Activated naive CD4-positive, alpha-beta T cell treated with anti-CD3 and anti-CD28 coated beads, Interleukin-2, amount 10 ng/mL, durations not matched to agents 7 days and 5 days (primary cell): ENCODE measurements at places on chromosomes 5 and 9.
A peak's percentile ranks its signal among the peaks of the same experiment; 100 is the strongest.

DNA sequence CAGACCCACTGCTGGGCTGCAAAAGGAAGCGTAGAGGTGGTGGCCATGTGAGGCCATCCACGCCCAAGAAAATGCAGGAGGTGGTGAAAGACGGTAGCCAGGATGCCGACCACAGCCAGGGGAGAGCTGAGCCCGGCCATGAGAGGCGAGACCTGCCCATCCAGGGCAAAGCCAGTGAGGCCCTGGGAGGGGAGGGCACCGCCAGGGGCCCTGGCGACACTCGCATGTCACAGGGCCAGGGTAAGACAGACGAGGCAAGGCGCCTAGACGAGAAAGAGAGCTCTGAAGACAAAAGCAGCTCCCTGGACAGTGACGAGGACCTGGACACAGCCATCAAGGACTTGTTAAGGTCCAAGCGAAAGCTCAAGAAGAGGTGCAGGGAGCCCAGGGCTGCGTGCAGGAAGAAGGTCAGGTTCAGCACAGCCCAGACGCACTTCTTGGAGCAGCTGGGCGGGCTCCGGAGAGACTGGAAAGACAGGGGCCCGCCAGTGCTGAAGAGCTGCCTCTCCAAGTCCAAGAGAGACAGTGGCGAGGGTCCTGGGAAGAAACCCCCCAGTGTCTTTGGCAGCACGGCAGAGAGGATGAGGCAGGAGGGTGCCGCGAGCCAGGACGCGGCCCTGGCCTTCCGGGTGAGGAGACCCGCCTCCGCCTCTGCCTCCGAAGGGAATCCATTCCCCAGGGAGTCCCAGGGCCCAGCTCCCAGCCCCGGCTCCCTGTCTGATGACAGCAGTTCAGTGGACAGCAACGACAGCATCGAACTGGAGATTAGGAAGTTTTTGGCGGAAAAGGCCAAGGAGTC is 6.9 kb downstream of the PPP1R26 start:
- peak; percentile 17 for DNase-seq

DNA sequence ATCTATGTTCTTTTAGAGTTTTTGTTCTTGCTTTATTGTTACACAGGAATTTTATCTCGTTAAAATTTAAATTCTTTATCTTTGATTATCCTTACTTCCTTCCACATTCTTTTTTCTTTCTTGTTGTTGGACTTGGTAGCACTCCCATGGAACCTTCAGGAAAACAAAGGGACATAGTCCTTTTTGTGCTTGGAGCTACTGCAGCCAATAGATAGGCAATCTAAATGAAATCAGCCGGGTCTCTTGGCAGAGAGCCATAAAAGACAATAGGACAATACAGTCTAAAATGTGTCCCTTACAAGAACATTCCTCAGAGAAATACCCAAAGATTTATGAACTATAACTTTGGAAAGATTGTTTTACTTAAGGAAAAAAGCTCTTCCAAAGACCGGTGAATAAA is 548.1 kb upstream of the C9orf72 start:
- no peak for DNase-seq

- DNase-seq = no peak
Measured at GRCh38 chr5:136012041-136012804, 16.6 kb upstream of the TGFBI start.

- no peak for DNase-seq
Measured at GRCh38 chr9:77947651-77948050, 84.0 kb downstream of the GNAQ start.

GRCh38 chr5:165722401-165722800 is 2217.0 kb downstream of the MAT2B start:
- DNase-seq = no peak

DNA sequence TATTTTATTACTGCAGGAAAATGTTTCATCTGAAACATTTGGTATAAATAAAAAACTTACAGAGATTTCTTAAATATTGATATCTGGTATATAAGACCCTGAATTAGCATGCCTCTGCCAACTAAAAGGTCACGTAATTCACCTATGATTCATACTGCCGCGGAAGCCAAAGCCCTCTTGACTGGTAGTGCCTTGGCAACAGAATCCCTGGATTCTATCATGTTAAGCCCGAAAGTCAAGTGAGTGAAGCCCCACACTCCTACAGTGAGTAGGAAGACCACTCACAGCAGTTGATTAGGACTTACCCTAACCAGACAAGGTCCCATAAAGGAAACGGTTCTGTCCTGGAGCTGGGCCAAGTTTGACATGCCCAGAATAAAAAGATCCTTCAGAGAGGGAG is 175.6 kb upstream of the NREP start:
- DNase-seq = no peak

DNA sequence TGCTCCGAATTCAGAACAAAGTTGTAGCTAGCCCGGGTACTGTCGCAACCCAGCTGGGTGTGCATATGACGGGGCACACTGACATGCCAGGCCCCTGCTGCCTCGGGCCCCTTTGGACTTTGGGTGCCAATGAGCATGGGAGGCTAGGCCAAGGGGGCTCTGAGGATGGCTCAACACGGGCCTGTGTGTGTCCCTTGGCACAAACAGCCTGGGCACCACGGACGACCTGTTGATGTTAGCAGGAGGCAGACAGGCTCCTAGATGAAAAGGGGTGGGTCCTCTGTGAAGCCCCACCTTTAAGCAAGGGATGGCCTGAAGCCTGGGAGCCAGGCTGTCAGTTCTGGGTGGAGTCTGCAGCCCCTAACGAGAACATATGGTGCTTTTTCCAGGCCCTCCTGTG is 1688.2 kb downstream of the EFNA5 start:
- no peak for DNase-seq

DNA sequence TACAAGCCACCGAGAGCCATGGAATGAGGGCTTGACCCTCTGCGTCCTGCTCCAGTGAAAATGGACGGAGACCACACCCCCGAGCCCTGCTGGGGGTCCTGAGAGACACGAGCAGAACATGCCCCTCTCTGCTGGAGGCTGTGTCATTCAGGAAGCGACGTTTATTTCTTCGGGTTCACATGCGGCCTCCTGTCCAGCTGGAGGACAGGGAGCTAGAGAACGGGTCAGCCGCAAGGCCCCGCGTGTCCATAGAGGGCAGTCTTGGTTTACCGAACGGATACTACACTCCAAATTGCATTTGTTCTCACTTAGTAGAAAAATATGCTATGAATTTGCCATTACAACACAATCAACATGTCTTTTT is 36.1 kb downstream of the MRPL36 start:
- peak; percentile 62 for DNase-seq

GRCh38 chr5:132064738-132065331 is 4.4 kb downstream of the IL3 start:
- peak; percentile 87 for DNase-seq

DNA sequence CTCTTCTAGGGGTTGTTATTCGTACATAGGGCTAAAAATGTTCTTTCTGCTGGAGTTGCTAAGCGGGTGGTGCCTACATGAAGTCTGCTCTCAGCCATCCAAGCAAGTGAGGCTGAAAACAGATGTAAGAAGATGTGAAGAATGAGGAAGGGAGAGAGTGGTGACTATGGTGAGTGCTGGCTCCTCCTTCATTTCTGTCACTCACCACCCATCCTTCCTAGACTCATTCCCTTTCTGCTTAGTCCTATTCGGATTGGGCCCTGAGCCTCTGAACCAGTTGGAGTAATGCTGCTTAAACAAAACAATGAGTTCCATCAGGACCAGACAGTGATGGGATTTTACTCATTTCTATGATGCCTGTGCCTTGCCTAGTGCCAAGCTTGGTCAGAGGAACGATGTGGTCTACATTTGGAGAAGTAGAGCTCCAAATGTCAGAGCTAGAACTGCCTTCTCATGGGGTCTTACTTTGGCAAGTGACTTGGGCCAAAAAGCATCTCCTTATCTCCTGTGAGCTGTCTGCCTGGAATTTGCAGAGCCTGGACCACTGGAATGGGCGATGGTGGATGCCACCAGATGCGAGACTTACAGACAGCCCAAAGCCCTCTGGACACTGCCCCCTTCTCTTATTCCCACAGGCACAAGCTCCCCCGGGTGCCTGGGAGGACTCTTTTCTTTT is 192.9 kb downstream of the FBXL7 start:
- no peak for DNase-seq

- no peak for DNase-seq
Measured at GRCh38 chr9:8070779-8071444, 271.3 kb upstream of the DMAC1 start.
